ENCODE measurements at places on chromosomes 1 and 21.

- DNase-seq, result no peak
Observed at GRCh38 chr1:159986531-159986930, 32.5 kb upstream of the SLAMF9 start.

- DNase-seq, result no peak
Observed at GRCh38 chr1:19489996-19490395, 4.7 kb upstream of the CAPZB start.

DNA sequence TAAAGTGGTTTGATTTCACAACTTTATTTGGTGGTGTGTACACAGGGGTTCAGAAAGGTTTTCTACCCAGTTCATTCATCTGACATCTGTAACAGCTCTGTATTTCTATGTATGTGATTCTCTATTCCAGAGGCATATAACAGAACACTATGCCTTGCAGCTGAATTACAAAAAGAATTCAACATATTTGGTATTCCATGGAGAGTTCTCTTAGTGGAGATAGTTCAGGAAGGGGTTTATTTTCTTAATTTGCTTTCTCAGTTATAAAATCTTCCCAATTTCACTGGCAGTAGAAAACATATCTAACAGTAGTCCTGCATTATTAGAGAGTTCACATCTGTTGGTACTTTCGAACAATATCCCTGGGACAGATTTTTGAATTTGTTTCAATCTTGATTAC is 207.9 kb upstream of the LYPLAL1 start:
- DNase-seq, result no peak

- no peak for DNase-seq
Observed at GRCh38 chr1:56456435-56457101, 122.8 kb downstream of the PLPP3 start.

- no peak for DNase-seq
Observed at GRCh38 chr1:33735624-33736023, 128.3 kb upstream of the HMGB4 start.

GRCh38 chr21:42840411-42841155 is 38.8 kb downstream of the WDR4 start:
- no peak for DNase-seq

GRCh38 chr1:228349701-228350171 is 56.9 kb downstream of the TRIM11 start:
- DNase-seq, result no peak

GRCh38 chr1:202615501-202616354 is 94.5 kb downstream of the SYT2 start:
- DNase-seq, result no peak

GRCh38 chr1:45913731-45914501 is 110.5 kb downstream of the MAST2 start:
- DNase-seq, result no peak

DNA sequence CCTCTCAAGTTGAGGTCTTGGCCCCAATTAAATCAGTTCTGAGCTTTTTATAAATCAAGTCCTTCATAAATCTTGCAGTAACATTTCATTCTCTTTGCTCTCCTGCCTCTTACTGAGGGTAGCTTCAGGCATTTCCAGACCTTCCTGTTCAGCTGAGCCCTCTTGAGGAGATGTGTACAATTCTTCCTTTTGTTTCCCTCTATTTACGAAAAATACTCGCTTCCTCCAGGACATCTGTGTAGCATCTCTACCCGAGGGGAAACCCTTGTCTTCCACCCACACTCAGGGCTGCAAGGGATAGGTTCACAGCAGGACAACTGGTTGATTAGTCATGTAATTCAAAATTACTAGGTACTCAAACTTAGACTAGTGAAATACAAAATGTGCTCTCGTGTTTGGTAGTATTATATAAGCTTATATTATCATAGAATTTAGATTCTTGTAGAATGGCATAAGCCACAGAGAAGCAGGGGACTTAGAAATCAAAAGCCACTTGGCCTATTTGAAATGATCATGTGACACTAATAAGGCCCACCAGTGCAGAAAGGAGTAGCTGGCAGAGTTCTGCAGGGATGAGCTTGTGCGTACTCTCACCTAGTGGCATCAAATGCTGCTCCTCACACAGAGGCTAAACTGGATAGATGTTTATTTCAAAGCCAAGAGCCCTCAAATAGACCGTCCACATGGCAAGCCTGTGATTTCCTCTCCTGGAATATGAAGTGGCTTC is 126.7 kb downstream of the GDAP2 start:
- DNase-seq, result no peak

GRCh38 chr1:6690186-6690585 is 11.4 kb downstream of the DNAJC11 start:
- DNase-seq, result no peak

GRCh38 chr1:186680245-186681061 is at the start of gene PTGS2:
PTGS2 (minus strand) TSS chr1:186680423; CDS start chr1:186680290, 133 bp downstream.
- peak; percentile 47 for DNase-seq

GRCh38 chr1:113677250-113678158 is 81.8 kb downstream of the PHTF1 start:
- peak; percentile 25 for DNase-seq

DNA sequence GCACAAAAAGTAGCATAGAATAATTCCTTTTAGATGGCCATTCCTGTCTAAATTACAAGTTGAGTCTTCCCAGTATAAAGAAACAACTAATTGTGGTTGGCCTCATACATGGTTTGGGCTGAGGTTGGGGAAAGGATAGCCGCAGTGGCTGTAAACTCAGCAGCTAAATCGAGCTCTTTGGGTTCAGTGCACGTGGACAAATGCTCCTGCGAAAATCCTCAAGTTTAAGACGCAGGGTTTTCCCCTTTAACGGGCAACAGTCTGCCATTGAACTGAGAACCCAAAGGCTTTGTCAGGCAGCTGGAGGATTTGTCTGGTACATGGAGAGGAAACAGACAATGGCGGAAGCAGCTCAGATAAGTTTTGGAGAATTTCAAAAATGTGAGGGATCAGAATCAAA is 331.9 kb downstream of the TGFB2 start:
- no peak for DNase-seq

DNA sequence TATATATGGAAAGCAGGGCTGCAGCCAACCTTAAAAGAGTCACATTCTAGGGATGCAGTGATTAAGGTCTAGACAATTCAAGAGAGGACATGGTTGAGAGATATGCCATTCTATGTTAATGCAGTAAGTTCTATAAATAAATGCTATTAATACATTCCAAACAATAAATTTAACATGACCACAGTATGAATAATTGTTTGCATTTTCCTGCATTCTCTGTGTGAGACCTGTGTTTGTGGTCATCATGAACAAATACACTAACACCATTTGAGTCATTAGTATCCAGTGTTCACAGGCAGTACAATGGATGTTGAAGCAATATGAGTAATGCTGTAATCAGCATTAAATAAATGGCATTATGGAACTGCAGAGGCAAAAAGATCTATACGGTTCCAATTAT is 5.5 kb upstream of the ZRANB2 start:
- DNase-seq, result no peak

DNA sequence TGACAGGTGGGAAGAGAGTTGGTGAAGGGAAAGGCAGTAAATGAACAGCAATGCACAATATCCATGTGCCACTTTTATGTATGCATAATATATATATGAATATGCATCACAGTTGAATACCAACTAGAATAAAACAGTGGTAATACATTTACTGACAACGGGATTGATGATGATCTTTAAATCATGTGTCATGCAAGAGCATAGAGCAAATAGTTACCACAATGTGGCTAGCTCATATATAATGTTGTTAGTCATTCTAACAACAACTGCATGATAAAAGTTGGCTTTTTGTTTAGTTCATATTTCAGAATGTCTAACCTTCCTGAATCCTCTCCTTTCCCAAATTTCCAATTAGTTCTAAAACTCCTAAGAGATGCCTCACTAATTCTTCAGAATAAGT is 46.4 kb downstream of the GORAB start:
- no peak for DNase-seq

- DNase-seq, result no peak
Observed at GRCh38 chr1:165895451-165895871, 68.0 kb downstream of the UCK2 start.

DNA sequence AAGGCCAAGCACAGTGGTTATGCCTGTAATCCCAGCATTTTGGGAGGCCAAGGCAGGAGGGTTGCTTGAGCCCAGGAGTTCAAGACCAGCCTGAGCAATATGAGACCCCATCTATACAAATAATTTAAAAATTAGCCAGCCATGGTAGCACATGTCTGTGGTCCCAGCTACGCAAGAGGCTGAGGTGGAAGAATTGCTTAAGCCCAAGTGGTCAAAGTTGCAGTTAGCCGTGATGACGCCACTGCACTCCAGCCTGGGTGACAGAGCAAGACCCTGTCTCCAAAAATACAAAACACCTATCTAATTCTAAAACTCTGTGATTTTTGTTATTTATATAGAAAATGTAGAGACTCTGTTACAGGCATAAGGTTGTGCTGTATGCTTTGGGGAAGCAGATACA is 44.2 kb upstream of the ZYG11A start:
- DNase-seq, result no peak

DNA sequence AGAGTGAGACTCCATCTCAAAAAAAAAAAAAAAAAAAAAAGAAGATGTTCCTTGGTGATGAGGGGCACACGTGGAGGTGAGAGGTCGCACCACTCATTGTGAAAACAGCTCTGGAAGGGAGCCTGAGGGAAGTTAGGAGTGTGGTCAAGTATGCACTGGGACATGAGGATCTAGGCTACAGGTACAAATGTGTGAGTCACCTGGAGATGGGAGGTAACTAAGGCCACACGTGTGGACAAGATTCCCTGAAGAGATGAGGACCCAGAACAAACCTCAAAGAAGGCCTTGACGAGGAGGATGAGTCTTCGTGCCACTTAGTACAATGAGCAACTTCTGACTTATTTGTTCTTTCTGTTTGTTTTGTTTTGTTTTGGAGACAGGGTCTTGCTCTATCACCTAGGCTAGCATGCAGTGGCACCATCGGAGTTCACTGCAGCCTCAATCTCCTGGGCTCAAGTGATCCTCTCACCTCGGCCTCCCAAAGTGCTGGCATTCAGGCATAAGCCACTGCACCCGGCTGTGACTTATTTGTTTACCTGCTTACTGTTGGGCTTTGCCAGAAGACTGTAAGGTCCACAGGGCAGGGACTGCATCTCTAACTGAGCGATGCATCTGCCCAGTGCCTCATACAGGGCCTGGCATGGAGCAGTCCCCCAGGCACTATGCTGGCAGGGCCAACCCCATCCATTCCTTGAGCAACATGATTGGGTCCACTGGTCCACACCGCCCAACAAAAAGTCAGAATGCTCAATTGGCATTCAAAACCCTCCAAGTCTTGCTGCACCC is 6.4 kb downstream of the ASAP3 start:
- DNase-seq, result no peak

DNA sequence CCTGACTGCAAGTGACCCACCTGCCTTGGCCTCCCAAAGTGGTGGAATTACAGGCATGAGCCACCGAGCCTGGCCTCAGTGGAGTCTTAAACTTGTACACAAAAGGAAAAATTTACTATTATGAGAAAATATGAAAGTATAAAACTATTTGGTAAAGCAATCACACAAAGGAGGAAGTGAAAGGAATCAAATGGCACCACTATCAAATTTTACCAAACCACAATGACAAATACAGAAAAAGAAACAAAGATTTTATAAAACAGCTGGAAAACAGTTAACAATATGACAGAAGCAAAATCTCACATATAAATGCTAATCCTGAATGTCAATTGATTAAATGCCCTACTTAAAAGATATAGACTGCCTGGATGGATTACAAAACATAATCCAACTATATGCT is 42.1 kb upstream of the NEGR1 start:
- DNase-seq, result no peak

DNA sequence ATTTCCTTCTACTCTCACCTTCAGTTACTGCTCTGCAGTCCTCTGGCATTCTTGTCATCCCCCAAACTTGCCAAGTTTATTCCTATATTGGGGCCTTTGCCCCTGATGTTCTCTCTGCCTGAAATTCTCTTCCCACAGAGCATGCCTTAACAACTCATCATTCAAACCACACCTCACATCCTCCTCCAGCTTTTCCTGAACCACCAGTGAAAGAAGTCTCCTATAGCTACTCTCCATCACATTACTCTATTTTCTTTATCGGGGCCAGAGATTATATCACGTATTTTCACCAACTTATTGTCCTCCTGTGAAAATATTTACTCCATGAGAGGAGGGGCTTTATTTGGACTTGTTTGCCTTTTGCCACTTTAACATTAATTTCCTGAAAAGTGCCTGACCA is 32.1 kb downstream of the EXTL2 start:
- no peak for DNase-seq

DNA sequence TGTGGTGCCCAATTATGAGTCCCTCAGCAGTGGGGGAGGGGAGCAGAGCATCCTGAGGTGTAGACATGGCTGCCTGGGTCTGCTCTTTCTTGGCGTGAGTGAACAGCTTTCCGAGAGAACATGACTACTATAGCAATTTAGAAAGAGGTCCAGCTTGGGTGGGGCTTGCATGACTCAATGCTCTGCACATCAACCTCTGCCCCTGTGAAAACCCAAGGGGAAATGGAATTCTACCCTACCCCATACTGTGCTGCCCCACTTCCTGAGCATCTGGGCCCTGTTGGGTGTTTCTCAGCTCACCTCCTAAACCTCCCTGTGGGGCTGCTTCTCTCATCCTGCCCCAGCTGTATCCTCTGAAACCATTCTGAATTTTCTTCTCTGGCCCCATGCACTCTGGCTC is 8.2 kb upstream of the AZIN2 start:
- DNase-seq, result no peak

DNA sequence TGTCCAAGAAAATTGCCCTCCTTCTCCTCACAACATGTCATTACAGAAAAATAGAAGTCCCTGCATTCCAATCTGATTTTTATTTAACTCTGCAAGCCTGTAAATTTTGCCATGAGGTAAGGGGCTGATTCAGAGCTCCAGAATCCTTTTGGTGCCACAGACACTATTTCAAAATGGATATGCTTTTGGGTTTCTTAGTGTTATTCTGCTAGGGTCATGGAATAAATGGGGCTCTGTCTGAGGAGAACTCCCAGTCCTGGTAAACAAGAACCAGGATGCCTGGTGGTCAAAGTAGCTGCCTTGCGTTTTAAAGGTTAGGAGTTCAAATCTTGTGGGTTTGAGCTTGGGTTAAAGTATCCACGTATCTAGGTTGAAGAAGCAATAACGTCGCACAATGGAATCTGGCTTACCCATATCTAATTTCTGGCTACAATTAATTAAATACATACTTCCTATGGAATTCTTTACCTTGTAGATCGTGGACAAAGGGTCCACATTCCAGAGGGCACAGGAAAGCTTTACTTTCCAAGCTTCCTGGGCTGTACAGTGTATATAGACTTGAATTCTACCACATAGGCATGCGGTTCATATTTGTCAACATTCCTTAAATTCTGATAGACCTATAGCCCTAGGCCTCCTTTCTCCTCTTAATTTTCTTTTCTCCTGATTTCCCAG is 98.0 kb upstream of the CDC42BPA start:
- DNase-seq, result no peak

DNA sequence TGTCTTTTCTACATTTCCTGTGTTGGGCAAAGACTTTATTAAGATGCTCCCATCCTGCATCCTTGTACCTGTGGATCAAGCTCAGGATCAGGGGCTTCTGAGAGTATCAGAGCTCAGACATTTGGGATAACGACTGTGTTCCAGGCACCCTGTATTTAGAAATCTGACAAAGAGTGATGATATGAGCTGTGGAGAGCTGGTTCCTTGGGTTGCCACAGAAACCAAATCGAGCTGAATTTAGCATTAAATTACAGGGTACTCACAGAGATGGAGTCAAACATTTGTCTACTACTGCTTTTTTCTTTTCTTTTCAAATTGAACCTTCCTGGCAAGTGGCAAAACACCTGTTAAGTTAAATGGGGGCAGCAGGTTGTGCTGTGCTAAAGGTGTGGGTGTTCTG is 110.6 kb downstream of the XCL2 start:
- DNase-seq, result no peak

- no peak for DNase-seq
Observed at GRCh38 chr1:59653968-59654367, 160.8 kb upstream of the HOOK1 start.

All from activated CD4-positive, alpha-beta T cell treated with anti-CD3 and anti-CD28 coated beads, Interleukin-2, Interleukin-4, amounts not matched to agents 100 ng/mL and 50 ng/mL, durations not matched to agents 16 hours and 8 hours (primary cell).